ENCODE measurements at places on chromosomes 1 and 21.

DNA sequence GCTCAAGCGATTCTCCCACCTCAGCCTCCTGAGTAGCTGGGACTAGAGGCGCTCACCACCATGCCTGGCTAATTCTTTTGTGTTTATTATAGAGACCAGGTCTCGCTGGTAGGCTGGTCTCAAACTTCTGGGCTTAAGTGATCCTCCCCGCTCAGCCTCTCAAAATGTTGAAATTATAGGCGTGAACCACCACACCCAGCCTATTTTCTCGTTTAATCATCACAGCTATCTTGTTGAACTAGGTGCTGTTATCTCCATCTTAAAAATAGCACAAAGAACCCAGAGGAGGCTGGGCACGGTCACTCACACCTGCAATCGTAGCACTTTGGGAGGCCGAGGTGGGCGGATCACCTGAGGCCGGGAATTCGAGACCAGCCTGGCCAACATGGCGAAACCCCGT lies 28.1 kb downstream of the COL16A1 start:
- no peak for DNase-seq

GRCh38 chr1:225631021-225631663 lies 21.8 kb downstream of the ENAH start:
- DNase-seq = no peak

- DNase-seq = no peak
Observed at GRCh38 chr21:29232530-29233255, 66.0 kb upstream of the BACH1 start.

GRCh38 chr1:77680173-77680572 lies 2.3 kb downstream of the ZZZ3 start:
- DNase-seq = no peak

DNA sequence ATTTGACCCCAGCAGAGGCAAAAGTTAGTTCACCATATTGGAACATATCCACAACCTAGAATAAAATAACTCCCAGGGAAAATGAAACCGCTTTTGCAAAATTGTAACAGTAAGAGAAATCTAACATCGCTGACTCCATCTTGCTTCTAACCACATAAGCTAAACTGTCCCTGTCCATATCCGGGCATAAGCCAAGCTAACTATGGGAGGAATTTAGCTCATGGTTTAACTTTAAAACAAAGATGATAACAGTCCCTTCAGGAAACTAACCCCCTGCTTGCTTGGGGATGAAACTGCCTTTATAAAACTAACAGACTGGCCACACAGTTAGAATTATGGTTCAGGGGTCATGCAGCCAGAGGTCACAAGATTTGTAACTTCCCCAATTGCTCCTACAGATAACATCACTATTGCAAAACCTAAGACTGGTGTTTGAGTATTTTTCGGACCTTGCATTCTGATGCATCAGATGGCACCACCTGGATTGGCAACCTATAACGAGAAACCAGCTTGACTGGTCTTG lies 46.3 kb downstream of the TESK2 start:
- no peak for DNase-seq

- no peak for DNase-seq
Observed at GRCh38 chr1:25782608-25783201, 17.3 kb upstream of the SELENON start.

GRCh38 chr1:40258445-40258769 lies 371 bp downstream of the ZMPSTE24 start:
- DNase-seq = no peak

DNA sequence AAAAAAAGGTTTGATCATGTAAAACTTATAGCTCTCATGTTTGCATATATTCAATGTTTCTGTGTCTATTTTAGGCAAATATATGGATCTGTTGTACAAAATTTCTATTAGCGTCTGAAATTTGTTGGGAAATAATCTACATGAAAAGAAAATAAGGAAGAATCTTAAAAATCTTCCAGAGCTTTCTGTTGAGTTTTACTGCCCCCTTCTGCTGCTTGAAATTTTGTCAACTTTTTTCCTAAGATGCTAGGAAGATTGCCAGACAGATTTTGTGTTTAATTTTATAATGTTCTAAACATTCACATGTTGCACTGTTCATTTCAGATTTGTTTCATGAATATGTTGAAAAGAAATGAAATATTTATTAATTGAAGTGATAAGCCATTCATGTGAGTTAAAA lies 2.5 kb upstream of the PTGS2 start:
- DNase-seq = no peak

DNA sequence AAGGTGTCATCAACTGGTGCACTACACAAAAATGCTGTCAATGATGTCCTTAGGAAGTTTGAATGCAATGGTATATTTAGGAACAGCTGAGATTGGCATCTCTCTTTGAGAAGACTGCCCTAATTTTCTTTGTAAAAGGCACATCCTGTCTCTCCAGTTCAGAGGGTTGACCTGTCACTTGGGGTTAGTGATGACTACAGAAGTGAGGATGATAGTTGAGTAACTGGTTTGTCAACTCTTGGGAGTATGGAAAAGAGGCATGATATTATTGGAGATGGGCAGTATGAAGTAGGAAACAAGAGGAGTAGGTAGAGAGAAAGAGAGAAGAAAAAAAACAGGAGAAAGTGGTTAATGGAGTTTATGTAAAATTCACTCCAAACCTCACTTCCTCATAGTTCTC lies 40.4 kb upstream of the PIGC start:
- DNase-seq = no peak

GRCh38 chr1:95197616-95198252 lies 36.3 kb upstream of the RWDD3 start:
- DNase-seq = no peak

- DNase-seq = no peak
Observed at GRCh38 chr1:99992760-99993467, 23.1 kb downstream of the SLC35A3 start.

- DNase-seq = no peak
Observed at GRCh38 chr1:1393014-1393413, 6.1 kb downstream of the CCNL2 start.

DNA sequence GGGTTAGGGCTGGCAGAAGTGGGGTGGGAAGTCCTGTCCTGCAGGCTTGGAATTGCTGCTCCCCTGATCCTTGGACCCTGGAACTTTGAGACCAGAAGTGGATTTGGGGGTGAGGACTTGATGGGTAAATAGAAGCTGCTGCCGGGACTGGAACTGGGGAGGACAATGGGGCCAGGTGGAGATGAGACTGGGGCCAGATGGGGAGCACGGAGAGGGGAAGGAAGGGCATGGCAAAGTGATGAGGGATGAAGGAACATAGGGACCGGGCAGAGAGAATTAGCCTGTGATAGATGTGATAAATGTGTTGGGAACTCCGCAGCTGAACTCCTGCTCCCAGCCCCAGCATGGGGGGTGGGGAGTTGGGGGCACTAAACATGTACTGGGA lies 637 bp downstream of the NHLH1 start:
- DNase-seq = no peak

GRCh38 chr1:108016451-108016920 lies 51.5 kb upstream of the VAV3 start:
- peak; percentile 12 for DNase-seq

DNA sequence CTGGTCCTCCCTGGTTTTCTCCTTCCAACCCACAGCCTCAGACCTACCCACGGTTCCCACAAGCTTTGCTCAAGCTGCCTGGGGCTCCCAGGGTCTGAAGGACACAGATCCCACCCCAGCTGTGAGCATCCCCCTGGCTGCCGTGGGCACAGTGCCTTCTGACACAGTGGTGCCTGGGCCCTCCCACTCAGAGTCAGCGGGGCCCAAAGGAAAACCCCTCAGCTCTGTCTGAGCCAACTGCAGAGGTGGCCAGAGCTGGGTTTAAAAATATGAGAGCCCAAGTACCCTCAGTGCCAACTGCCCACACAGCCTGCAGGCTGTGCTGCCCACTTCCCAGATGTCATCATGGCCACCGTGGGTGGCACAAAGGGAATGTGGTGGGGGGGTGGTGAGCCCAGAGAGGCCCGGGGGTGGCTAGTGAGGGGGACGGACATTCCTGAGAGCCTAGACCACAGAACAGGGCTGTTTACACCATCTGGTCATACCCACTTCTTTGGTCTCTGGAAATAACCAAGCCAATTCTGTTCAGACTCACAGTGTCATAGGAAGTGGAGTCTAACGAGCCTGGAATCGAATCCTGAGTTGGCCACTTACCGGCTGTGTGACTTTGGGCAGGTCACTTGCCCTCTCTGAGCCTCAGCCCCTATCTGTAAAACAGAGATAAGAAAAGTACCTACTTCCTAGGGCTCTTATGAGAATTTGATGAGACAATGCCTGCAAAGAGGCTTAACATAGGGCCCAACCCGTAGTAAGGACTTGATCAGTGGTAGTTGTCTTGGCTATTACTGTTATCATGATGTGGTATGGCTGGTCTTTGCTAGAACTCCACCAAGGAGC lies 85.5 kb downstream of the CAMK2N1 start:
- no peak for DNase-seq

GRCh38 chr21:42144679-42145568 lies 73.8 kb downstream of the UMODL1 start:
- no peak for DNase-seq

DNA sequence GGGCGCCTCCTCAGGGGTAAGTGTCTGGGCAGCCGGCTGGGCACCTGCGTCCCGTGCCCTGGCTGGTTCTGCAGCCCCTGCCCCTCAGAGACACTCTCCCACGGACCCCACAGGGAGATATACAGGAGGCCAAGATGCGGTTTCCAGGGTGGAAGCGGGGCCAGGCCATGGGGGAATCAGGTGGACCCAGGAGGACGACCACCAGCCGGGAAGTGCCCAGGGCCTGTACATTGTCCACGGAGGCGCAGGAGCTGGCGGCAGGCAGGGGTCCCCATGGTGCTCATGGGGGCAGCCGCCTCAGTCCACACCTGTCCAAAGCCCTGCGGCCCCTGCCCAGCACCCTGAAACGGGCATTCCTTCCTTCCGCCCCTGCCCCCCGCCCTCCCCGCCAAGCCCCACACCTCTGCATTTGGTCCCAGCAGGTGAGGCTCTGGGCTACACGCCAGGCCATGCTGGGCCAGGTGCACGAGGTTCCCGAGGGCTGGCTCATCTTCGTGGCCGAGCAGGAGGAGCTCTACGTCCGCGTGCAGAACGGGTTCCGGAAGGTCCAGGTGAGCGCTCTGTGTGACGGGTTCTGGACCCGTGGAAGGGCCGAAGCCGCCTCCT lies 36.7 kb downstream of the SLC19A1 start:
- DNase-seq = no peak

GRCh38 chr1:203629507-203630082 lies 3.0 kb downstream of the ATP2B4 start:
- DNase-seq = peak; percentile 52

- DNase-seq = no peak
Observed at GRCh38 chr1:58818075-58818474, 34.2 kb upstream of the JUN start.

GRCh38 chr21:43812957-43813655 lies 23.7 kb downstream of the RRP1 start:
- DNase-seq = no peak

DNA sequence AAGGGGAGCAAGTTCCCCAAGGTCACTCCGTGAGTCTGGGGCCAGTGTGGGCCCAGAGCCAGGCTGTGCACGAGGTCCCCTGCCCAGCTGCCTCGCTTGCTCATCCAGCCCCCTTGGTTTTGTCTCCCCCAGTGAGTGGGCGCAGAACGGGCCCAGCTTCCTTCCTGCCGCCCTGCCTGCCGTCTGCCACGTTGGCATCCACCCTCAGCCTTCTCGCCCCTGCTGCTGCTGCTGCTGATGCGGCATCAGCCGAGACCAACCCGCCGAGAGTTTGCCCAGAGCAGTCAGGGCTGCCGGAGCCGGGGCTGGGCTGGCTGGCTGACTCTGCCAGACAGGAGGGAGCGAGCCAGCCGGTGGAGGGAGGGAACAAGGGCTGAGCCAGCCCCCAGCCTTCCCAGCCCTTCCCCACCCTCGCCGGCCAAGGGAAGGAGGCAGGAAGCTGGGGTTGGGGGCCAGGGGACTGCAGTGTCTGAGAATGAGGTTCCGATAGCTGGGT lies 31.4 kb upstream of the WASF2 start:
- DNase-seq = no peak

DNA sequence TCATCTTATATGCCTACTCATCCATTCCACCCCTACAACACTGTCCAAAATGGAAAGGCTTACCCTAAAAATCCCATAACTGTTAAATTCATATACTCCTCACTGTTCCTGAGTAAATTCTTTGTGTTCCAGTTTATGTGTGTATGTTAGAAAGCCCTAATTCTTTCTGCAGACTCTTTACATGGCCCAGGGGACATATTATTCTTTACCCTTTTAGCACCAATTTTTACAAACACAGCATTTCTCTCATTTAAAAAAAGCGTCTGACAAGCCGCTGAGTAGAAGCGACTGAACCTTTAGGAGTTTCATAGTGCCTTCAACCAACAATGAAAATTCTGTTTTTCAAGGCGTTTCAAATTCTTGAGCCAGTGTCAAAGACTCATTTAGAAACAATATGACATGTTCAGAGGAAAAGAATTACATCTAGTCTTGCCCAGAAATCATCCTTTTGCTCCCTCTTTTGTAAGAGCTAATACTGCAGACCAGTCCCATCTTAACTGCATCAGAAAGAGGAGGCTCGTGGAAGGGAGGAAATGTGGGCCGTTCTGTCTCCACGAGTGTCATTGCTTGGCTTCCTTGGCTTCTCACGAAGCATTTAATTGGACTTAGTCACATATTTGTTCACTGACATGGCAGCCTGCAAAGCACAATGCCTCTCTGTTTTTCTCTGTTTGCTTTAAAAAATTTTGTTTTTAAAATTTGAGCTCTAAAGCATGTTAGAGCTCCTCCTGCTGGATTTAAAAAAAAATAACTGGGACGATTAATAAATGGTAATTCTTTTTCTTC lies 21.3 kb upstream of the C1orf105 start:
- DNase-seq = no peak

GRCh38 chr1:34925730-34926129 lies 3.7 kb downstream of the DLGAP3 start:
- DNase-seq = no peak

DNA sequence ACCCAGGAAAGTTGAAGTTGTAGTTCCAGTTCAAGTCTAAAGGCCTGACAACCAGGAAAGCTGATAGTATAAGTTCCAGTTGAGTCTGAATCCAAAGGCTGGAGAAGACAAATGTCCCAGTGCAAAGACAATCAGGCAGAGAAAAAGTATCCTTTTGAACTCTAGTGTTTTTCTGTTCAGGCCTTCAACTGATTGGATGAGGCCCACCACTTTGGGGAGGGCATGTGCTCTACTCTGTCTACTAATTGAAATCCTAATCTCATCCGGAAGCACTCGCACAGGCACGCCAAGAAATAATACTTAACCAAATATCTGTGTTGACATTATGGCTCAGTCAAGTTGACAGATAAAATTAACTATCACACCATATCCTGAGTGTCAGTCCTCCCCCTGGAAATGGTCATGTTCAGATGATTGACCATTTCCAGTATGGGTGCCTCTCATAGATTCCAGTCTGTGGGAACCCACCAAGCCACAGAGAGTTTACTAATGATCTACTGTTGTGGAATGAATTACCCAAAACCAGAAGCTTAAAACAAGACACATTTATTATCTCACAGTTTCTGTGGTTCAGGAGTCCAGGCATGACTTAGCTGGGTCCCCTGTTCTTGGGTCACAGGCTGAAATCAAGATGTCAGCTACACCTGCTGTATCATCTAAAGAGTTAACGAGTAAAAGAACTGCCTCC lies 296.3 kb upstream of the ZP4 start:
- no peak for DNase-seq

DNA sequence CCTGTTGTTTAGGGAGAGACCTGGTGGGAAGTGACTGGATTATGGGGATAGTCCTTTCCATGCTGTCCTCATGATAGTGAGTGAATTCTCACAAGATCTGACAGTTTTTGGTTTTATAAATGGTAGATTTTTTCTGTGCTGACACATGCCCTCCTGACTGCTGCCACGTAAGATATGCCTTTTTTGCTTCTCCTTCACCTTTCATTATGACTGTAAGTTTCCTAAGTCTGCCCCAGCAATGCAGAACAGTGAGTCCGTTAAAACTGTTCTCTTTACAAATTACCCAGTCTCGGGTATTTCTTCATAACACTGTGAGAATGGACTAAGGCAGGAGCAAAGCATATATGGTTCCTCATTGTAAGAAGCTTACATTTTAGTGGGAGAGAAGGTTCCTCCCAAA lies 1727.2 kb downstream of the NCAM2 start:
- no peak for DNase-seq

Data from iPS-NIHi11 (cell line).